ENCODE measurements at places on chromosomes 1 and 21. TPM values are rescaled to one million over a fixed set of nuclear protein-coding genes. Genes with fewer than 3 reads are reported as not detected.

GRCh38 chr1:23915466-23915865 is 2.3 kb upstream of the CNR2 start:
- no peak for DNase-seq

DNA sequence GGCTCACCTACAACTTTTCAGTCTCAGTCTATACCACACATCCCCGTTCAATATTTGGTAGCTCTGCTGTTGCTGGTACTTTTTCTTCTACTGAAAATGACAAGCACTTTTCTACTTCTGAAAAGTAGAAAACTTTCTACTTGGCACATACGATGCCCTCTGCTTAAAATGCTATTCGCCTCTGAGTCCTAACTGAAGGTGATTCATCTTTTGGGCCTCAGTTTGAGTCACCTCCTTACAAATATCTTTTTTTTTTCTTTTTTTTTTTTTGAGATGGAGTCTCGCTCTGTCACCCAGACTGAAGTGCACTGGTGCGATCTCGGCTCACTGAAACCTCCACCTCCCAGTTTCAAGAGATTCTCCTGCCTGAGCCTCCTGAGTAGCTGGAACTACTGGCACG is 136.0 kb upstream of the CYYR1 start:
- no peak for DNase-seq

DNA sequence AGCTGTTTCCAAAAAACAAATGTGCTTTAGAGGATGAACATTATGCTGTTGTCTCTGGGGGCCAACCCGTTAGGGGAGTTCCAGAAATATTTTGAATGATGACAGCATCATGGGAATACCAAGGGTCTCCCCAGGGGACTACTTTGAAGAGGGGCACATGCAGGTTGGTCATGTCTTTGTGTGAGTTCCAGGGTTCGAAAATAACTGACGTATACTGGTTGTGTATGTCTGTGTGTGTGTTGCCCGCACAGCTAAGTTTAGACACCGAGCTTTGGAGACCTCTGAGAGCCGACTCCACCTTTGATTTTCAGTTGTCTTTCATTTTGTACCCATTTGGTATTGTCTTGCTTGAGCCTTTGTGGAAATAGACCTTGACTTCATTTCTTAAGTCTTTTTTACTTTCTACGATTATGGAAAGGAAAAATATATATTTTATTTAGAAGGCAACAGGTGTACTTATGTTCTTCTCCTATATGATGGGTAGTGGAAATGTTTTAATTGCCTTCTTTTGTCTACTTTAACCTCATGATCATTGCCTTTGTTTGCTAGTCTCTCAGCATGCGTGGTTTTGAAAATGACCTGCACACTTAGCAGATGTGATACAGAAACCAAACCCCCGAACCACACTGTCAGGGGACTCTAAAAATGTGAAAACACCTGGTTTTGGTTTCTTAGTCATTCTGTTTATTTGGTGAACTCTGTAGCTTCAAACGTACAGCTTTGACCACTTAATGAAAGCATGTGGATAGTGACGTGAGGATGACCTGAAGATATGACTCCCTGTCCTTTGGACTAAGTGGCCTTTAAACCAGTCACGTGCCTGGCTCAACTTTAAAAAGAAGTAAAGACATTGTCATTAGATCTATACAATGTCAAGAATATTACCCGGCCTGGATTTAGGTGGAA is 56.5 kb downstream of the GALNT2 start:
- DNase-seq, result no peak

- DNase-seq, result no peak
These were observed 19.0 kb upstream of the CD2 start for GRCh38 chr1:116735246-116735645.

- no peak for DNase-seq
These were observed 6.2 kb upstream of the HMGCS2 start for GRCh38 chr1:119774746-119775490.

DNA sequence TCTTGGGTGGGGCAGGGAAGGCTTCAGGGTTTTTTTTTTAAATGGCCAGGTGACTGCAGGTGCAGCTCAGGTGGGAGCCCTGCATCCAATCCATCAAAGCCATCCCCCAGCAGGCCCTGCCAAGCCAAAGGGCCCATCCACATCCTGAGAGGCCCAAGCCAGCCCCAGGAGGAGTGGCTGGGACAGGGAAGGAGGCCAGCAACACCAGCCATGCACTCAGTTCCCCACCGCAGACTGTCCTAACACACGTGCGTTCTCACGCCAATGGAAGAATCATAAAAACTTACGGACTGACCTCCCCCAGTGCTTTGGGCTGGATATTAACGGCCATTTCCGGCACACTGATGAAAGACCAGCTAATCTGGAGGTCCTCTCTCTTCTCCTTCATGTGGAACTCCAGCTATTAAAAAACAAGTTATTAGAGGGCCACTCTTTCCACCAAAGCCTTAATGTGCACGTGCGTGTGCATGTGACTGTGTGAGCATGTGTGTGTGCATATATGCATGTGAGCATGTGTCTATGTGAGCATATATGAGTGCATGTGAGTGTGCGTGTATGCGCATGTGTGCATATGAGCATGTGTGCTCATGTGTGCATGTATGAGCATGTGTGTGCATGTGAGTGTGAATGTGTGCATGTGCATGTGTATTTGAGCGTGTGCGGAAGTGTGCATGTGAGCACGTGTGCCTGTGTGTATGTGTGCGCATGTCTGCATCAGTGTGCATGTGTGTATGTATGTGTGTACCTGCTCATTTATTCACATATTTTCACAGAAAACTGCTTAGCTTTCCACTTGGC is 35.1 kb downstream of the C2CD2 start:
- DNase-seq, result no peak

DNA sequence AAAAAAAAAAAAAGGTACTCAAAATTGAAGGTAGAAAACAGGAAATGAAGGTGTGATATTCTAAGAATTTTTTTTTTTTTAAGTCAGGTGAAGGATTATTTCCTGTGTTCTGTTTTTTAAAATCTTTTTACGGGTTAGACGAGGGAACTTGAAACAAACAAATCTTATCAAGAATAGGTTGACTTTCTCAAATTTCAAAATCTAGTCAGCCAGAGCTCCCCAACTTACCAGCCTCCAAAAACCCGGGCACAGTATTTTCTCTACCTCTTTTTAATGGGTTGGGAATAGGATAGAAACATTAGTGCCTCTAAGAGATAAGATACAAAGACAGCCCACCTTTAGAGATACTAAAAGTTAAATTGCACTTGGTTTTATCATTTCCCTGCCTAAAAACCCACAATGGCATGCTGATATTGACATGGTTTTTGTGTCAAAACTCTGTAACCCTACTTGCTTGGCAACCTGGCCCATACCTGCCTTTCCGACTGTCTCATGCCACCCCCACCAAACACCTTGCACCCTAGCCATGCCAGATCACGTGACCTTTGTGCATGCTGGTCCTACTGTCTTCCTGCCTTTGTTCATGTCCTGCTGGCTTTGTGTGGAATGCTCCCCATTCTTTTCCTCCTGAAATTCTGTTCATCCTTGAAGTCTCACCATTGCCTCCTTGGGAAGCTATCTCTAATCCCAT is 4.2 kb downstream of the RCAN3 start:
- DNase-seq, result peak; percentile 42

GRCh38 chr1:66712839-66713238 is 39.4 kb upstream of the DYNLT5 start:
- no peak for DNase-seq

ASCL5 gene
- total RNA-seq, result 0.50 TPM

PTGFR gene
- not detected for total RNA-seq

XCL1 gene
- 0.38 TPM for total RNA-seq

MCOLN2 gene
- 9.7 TPM for total RNA-seq

CDKN2C gene
- total RNA-seq, result 4.9 TPM

TRIM62 gene
- 18.9 TPM for total RNA-seq

ARMH1 gene
- 84.0 TPM for total RNA-seq

Measured in CD4-positive, alpha-beta T cell (primary cell).